ENCODE measurements at places on chromosomes 2 and 18. TPM values are rescaled to one million over a fixed set of nuclear protein-coding genes. Genes with fewer than 3 reads are reported as not detected.

The PARD6G gene
- 9.2 TPM for total RNA-seq

- peak; percentile 65 for DNase-seq
Measured at GRCh38 chr2:177604271-177605065, 211.9 kb downstream of the AGPS start.

The TLK1 gene
- 14.3 TPM for total RNA-seq

DNA sequence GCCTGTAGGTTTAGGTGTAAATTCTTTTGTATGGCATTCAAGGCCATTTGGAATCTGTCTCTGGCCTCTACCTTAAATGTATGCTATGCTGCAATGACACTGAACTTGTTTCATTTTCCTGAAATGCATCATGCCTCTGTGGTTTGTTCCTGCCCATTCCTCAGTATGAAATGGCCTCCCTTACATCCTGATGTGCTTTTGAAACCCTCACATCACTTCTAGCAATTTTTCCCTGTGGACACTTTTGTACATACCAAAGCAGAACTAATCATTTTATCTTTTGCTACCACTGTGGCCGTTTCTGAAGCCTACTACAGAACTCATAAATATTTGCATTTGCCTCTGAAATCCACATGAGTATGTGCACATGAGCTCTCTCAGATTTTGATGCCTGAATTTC is 557.2 kb downstream of the ERBB4 start:
- DNase-seq, result no peak

DNA sequence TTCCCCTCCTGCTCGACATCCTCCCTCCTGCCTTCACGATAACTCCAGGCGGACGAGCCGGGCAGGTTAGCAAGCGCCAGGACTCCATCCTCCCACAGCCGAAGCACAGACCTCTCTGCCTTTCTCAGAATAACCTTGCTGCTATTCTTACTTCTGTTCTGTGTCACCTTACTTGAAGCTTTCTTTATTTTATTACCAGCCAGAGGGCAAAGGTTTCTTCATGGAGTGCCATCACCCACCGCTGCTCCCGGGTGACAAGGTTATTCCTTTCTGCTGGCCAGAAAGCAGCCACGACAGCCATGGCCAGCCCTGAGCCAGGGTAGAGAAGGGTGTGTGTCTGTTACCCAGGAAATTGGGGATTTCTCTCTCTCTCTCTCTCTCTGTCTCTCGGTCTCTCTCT is 227.1 kb downstream of the ANAPC1 start:
- no peak for DNase-seq

The CCDC74A gene
- 54.1 TPM for total RNA-seq

The MYO7B gene
- 0.12 TPM for total RNA-seq

The GRP gene
- not detected for total RNA-seq

- no peak for DNase-seq
Measured at GRCh38 chr2:65834062-65834461, 401.7 kb upstream of the SPRED2 start.

The GAD1 gene
- total RNA-seq, result 52.5 TPM

The SLC30A3 gene
- 2.6 TPM for total RNA-seq

The RNF125 gene
- 2.8 TPM for total RNA-seq

The ERFE gene
- 5.1 TPM for total RNA-seq

The CFAP65 gene
- total RNA-seq, result not detected

The CCDC150 gene
- total RNA-seq, result 9.1 TPM
